Activated T-cell treated with anti-CD3 and anti-CD28 coated beads for 4 hours (primary cell): ENCODE measurements at places on chromosomes 7 and 10.

DNA sequence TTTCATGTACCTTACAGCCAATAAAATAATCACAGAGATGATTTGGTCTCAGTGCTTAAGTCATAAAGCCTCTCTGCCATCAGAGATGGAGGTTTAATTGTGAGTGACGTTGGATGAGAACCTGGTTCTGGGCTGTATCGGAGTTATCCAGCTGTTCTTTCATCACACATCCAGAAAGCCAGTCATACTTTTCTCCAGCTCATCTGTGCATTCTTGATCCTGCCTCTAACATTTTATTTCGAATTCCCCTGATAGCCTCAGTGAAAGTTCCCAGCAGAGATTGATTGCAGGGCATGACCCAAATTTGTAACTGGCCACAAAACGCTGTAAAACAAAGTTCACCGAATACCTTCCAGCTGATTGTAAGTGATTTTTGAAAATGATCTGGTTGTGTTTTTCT, 212.6 kb upstream of the HABP2 start:
- DNase-seq, result no peak

- DNase-seq, result no peak
These were observed 49.5 kb downstream of the ZNF37A start for GRCh38 chr10:38143587-38143986.

GRCh38 chr7:1647961-1648672, 22.0 kb upstream of the ELFN1 start:
- no peak for DNase-seq

GRCh38 chr7:50369143-50370026, 64.9 kb downstream of the IKZF1 start:
- no peak for DNase-seq

DNA sequence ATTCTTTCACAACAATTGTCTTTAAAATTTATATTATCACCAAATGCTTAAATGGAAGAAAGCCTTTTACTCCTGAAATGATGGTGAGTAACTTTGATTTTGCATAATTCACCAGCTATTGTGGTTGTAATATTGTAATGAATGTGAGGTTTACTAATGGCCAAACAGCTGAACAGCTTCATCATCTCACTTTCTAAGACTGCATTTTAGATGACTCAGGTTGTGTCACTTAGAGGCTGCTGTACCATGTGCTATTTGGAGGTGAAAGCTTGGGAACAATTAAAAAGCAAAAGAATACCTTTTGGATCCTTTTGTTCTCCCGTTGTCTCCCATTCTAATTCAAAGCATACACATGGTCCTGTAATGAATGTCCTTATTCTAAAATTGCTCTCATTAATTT, 604.0 kb upstream of the PFKP start:
- no peak for DNase-seq

DNA sequence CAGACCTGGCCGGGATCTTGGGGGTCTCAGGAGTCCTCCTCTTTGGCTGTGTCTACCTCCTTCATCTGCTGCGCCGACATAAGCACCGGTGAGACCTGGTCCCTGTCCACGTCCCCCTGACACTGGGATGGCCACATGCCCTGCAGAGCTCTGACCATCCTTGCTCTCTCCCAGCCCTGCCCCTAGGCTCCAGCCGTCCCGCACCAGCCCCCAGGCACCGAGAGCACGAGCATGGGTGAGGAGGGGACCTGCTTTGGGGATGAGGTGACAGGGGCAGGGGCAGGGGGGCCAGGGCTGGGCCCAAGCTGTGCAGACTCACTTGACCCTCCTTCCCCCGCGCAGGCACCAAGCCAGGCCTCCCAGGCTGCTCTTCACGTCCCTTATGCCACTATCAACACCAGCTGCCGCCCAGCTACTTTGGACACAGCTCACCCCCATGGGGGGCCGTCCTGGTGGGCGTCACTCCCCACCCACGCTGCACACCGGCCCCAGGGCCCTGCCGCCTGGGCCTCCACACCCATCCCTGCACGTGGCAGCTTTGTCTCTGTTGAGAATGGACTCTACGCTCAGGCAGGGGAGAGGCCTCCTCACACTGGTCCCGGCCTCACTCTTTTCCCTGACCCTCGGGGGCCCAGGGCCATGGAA, 959 bp downstream of the PVRIG start:
- DNase-seq, result no peak

- DNase-seq, result peak; percentile 39
These were observed 127.8 kb upstream of the ZNF746 start for GRCh38 chr7:149625340-149625946.

DNA sequence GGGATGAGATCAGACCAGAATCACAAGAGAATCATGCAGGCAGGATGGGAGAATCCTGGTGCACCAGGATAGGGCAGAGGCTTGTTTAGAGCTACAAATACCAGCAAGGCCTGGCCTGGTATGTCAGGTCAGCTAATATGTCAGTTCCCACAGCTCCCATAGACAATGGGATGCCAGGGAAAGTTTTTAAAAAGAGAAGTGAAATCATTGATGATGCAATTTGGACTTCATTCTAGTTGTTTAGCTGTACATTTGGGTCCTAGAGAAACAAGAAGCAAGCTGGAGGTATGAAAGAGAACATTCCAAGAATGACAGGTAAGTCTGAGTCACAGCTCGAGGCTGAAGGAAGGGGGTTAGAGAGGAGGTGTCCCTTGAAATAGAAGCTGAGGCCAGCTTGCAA, 45.2 kb downstream of the GPR141 start:
- DNase-seq, result no peak

- DNase-seq, result no peak
These were observed 147.1 kb downstream of the TRIL start for GRCh38 chr7:28811008-28811407.

GRCh38 chr7:23396222-23397015, 73.9 kb downstream of the IGF2BP3 start:
- DNase-seq, result no peak

GRCh38 chr10:25142116-25142864, 32.5 kb upstream of the GPR158 start:
- no peak for DNase-seq

DNA sequence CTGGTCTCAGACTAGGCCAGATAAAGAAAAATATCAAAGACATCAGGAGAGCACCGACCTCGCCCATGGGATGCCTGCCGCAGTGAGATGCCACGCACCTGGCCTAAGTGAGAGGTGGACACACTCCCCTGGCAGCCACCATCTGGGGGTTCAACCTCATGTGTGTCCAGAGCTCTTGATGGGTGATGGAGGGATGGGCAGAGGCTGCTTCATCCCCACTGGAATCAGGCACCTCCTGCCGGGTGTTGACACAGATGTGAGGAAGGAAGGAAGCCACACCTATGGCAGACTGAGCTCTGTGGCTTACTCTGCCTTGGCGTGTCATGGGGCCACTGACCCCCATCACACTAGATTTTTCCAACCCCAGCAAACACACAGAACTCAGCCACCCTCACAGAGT, 11.4 kb downstream of the ZNF488 start:
- DNase-seq, result no peak

GRCh38 chr10:95864906-95865813, 42.6 kb upstream of the CC2D2B start:
- no peak for DNase-seq

DNA sequence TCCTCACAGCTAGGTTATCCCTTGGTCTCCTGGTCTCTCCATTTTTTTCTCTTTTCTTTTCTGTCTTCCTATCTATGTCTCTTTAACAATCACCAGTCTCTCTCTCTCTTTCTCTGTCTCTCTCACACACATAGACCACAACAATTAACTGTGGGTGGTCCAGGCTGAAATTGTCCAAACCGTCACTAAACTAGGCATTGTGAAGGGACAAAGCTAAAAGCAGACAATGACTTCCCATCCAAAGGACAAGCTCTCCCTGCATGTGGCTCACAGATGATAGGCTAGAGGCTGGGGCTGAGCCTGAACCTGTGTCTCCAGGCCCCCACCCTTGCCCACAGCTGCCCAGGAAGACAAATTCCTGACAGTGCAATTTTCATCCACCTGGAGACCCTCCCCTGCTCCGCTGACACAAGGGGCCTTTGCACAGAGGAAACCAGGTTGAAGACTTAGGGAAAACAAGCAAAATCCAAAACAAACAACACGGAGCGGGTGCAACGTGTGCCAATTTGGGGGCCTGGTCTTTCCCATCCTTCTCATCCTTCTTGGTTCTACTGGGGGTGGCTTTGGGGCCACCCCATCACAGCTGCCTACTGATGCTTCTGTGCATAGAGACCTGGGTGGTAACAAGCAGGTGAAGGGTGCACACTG, 755.4 kb downstream of the GRID1 start:
- DNase-seq, result no peak

GRCh38 chr10:112842832-112843360, 107.2 kb upstream of the TCF7L2 start:
- no peak for DNase-seq

GRCh38 chr10:89534826-89535166, 598 bp downstream of the SLC16A12 start:
- DNase-seq, result no peak

- DNase-seq, result no peak
These were observed 8.8 kb upstream of the FZD8 start for GRCh38 chr10:35650894-35651293.

- DNase-seq, result no peak
These were observed 99.8 kb downstream of the TCF7L2 start for GRCh38 chr10:113049881-113050280.

GRCh38 chr10:79360499-79361342, 13.5 kb downstream of the PPIF start:
- DNase-seq, result no peak

GRCh38 chr10:69994262-69994661, 58.4 kb upstream of the MACROH2A2 start:
- no peak for DNase-seq

DNA sequence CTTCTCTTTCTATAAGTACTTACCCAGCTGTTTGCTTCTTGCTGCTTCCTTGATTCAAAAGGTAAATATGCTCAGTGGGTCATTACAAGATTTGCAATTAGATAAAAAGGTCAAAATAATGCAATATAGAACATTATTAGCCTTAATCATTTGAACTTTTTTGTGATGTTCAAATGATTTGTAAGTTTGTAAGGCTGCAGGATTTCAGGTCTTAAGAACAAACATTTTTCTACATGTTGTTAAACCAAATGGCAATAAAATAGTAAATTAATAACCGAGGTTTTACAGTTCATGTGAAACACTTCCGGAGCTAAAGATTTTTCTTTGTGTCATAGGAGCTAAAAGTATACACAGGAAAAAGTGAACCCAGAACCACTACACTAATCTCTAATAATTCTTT, 16.2 kb upstream of the SCIN start:
- no peak for DNase-seq

- DNase-seq, result no peak
These were observed 205.6 kb upstream of the CSTF2T start for GRCh38 chr10:51905032-51905431.

DNA sequence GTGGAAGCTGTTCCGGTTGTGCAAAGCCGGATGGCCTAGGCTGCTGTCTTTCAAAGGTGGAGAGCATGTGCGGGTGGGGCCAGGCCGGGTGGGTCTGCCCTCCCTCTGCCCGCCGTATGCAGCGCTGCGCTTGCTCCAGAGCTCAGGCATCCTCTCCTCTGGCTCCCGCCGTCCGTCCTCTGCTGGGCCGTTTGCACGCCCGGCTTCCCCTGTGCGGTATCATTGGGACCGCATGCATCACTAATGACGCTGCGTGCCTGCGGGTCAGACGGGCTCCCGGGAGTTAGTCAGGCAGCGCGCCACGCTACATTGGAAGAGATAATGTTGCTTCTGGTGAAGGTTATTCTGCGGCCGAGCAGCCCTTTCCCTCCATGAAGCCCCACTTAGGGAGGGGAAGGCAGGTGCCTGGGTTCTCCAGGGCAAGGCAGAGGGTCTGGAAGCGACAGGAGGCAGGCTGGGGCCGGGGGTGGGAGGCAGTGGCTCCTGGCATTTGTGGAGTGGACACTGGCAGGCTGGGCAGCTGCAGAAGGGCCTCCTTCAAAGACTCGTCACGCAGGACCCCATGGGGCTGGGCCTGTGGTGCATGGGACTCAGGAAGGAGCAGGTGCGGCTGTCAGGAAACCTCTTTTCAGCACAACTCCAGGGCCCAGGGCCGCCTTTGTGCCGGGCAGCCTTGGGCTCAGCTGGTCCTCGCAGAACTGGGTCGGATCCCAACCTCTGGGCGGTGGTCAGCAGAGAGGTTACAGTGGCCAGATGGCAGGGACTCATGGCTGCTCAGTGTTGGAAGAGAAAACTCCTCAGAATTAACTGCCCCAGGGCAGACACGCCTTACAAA, 318.5 kb downstream of the WDR37 start:
- no peak for DNase-seq

DNA sequence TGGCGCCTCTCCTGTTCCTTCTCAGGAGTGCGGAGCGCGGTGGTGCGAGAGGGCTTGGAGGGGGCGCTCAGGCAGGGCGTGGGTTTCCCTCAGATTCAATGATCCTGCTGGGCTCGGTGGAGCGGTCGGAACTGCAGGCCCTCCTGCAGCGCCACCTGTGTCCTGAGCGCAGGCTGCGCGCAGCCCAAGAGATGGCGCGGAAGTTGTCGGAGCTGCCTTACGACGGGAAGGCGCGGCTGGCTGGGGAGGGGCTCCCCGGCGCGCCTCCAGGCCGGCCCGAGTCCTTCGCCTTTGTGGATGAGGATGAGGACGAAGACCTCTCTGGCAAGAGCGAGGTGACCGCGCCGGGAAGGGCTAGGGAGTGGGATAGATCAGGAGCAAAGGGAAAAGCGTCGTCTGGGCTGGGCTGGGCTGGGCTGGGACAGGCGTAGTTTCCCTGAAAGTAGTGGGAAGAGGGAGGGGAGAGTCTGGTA, 17.0 kb downstream of the FAM131B start:
- peak; percentile 44 for DNase-seq

GRCh38 chr10:95221124-95221523, 27.1 kb downstream of the ACSM6 start:
- no peak for DNase-seq

GRCh38 chr7:38819463-38819862, 89.5 kb downstream of the VPS41 start:
- no peak for DNase-seq

DNA sequence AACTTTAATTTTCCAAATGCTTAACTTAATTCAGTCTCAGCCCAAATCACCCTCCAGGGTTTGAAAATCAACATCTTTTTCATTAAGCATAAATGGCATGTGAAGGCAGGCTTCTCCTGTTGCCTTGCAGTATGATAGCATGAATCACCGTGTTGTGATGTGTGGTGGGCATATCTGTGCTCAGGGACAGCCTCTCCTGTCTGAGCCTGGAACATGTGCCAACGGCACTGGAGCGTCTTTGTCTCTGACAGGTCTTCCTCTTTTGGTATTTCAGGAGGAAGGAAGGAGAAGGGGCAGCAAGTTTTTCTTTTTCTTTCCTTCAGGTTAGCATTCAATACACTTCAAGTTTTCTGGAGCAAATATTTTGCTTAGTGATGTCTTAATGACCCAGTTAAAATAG, 57.6 kb downstream of the LRGUK start:
- no peak for DNase-seq

GRCh38 chr7:64849924-64850499, 53.1 kb upstream of the ZNF273 start:
- DNase-seq, result no peak

- DNase-seq, result no peak
These were observed 200.3 kb upstream of the PCLO start for GRCh38 chr7:83362871-83363550.

GRCh38 chr7:13910805-13911551, 78.5 kb downstream of the ETV1 start:
- DNase-seq, result no peak
